ENCODE measurements at places on chromosomes 12 and 14.

- no peak for DNase-seq
Measured at GRCh38 chr12:68962877-68963855, 30.2 kb upstream of the CPM start.

DNA sequence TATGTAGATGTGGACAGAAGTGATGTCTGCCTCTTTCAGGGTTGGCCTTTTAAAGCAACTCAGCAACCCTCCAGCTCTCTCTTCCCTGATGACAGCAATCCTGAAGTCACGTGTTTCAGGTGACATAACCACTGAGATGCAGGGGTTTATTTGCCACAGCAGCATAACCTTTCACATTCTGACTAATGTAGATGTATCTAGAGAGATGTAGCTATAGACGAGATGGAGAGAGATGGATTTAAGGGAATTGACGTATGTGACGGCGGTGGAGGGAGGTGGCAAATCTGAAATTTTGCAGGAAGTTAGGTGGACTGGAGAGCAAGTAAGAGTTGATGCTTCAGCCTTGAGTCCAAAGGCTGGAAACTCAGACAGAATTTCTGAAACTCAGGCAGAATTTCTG, 126.0 kb downstream of the ZFP36L1 start:
- DNase-seq, result no peak

GRCh38 chr12:84807249-84807648, 105.3 kb downstream of the SLC6A15 start:
- no peak for DNase-seq

DNA sequence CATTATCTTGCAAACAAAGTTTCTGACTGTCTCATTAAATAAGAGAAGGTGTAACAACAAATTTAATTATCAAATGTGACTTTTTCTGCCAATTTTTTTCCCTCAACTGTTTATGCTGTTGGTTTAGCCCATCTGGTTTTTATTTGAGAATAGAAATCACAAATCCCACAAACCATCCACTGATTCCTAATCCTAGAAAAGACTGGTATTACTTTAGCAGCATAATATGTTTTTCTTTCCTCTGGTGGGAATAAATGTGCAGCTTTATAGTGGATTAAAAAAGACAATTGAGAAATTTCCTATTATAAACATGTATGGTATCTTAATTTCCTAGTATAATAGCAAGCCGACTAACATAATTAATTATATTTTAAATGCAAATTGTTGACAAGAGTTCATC, 257.9 kb upstream of the FOXN3 start:
- DNase-seq, result no peak

GRCh38 chr14:85250414-85251189, 279.3 kb upstream of the FLRT2 start:
- no peak for DNase-seq

GRCh38 chr12:55624056-55624455, 12.6 kb upstream of the OR10P1 start:
- DNase-seq, result no peak

DNA sequence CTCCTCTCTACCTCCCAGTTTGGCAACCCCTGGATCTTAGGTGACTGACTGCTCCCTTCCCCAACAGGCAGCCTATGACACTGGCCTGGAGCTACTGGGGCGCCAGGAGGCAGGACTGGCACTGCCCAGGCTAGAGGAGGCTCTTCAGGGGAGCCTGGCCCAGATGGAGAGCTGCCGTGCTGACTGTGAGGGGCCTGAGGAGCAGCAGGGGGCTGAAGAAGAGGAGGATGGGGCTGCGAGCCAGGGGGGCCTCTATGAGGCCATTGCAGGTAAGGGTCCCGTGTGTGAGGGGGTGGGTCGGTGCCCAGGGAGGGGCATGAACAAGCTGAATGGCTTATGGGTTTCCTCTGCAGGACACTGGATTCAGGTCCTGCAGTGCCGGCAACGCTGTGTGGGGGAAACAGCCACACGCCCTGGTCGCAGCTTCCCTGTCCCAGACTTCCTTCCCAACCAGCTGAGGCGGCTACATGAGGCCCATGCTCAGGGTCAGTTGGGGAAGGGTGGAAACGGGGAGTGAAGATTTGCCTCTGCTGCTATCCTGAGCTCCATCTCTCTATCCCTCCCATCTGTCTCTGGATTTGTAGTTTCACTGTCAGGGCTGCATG, 2.2 kb downstream of the P3H3 start:
- DNase-seq, result no peak

Measured in nucleus accumbens (tissue), 56 donors.